ENCODE measurements at places on chromosomes 2 and 18.

- no peak for DNase-seq
These were observed 83.0 kb downstream of the FAM117B start for GRCh38 chr2:202717598-202718310.

DNA sequence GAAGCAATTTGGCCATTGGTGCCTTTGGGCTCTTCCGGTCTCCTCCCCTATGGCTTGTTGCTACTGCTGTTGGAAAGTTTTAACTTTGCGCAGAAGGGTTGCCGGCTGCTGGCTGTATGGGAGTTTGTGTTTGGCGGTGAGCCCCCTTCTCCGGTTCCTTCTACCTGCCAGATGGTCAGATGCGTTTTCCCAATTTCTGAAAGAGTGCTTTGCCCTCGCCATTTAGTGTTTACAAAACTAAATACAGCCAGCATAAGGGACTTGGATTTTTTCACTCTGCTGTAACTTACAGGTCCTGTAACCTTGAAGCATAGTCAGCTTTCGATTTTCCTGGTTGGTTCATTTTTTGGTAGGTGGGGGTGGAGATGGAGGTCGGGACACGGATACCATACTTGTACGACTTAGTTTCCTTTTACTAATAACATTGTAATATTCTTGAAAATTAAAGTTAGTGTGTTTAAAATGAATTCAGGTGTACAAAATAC lies 604 bp downstream of the COQ10B start:
- peak; percentile 44 for DNase-seq

DNA sequence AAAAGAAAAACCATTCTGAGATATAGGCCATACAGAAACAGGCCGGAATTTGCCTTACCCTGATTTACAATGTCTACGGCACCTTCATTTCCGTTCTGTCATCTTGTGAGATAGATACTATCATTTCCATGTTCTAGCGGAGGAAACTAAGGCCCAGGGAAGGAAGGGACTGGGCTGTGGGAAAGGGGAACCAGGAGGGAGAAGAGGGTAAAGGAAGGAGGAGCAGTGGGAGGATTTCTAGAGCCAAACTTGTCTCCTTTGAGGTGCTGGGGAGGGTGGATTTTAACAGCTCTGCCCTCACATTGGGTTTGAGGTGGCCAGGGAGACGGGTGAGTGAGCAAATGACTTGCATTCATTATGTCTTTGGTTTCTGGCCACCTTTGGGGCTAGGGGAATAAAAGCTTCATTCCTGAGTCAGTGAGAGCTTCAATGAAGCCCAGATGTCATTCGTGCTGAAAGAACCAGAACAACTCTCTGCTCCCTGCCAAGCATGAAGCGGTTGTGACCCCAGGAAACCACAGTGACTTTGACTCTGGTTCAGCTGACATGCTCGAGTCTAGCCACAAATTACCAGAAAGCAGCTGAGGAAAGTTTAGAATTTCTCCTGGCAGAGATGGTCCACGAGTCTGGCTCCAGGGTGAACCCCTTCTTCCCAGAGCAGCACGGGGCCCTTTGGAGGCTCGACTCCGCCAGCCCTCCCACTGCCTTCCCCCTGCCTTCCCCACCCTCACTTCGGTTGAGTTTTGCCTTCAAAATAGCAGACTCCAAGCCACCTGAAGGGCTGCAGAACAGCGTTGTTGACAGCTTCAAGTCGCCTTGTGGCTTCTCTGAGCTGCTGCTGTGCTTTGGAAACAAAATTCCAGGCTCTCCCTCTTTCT lies 3.8 kb downstream of the ACTG2 start:
- DNase-seq, result no peak

GRCh38 chr18:24397131-24397693 lies 412 bp downstream of the OSBPL1A start:
- DNase-seq, result no peak

DNA sequence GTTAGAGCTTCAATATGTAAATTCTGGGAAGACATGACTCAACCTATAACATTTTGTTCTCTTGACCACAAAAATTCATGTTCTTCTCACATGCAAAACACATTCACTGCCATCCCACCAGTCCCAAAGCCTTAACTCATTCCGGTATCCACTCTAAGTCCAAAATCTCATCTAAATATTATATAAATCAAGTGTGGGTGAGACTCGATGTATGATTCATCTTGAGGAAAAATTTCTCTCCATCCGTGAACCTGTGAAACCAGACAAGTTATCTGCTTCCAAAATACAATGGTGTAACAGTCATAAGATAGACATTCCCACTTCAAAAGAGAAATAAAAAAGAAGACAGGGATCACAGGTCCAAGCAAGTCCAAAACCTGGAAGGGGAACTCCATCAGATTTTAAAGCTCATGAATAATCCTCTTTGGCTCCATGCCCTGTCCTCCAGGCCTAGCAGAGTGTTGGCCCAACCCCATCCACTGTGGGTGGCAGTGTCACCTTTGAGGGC lies 101.3 kb downstream of the RAD51AP2 start:
- no peak for DNase-seq

DNA sequence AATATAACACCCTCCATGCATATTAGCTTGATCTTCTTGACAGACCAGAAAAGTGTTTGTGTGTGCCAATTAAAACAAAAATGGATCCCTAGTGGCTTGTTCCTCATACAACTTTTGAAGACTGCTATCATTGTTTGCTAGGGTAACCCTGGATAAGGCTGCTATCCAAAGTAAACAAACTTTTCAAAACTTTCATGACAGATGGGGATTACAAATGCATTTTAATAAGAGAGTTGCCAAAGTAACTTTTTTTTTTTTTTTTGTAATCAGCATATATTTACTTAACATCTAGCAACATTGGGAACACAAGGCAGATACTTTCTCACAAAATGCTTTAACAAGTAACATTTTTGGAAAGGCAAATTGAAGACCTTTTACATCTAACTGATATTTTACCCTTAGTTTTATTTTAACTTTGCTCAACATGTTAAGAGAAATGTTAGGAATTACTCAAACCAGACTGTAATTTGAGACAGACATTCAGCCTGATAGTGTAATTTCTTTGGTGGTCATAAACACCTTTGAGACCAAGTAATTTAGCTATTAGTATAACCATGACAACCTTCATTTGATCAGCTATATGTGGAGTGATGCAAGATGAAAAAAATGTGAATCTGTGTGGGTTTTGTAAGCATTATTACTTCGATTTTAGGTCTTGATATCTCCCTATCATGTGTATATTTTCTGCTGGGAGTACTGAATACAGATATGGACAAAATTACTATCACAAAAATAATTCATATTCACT lies 300.9 kb downstream of the ARHGAP15 start:
- DNase-seq, result no peak

DNA sequence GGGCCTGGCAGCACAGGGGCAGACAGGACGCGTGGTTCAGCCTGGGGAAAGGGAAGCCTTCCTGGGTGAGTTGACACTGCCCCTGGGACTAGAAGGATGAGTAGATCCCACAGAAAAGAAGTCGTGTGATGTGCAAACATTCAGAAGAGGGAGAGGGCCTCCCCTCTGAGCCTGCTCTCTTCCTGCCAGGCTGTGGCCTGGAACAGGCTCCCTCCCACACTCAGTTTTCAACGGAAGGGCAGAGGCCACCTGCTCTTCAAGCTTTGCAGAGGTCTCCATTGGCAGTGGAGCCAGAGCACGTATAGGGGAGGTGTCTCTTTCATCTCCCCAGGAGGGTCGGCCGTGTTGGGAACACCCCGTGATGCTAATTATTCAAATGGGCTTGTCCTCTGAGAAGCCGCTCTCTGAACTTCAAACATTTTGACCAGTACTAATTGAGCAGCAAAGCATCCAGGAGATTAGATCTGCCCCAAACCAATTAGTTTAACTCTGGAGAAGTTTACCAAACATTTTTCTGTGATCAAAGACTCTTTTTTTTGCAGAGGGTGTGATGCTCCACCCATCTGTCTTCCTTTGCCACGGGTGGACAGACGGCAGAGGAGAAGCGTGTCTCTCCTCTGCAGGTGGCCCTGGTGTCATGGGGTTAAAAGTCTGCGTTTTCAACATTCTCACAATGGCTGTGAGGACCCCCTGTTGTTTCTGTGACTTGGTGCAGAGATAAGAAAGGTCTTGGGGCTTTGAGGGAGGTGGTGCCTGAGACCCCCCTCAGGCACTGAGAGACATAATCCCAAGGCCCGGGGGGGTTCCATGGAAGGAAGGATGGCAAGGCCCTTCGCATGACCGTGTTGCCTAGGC lies 29.5 kb upstream of the ODC1 start:
- DNase-seq, result no peak

DNA sequence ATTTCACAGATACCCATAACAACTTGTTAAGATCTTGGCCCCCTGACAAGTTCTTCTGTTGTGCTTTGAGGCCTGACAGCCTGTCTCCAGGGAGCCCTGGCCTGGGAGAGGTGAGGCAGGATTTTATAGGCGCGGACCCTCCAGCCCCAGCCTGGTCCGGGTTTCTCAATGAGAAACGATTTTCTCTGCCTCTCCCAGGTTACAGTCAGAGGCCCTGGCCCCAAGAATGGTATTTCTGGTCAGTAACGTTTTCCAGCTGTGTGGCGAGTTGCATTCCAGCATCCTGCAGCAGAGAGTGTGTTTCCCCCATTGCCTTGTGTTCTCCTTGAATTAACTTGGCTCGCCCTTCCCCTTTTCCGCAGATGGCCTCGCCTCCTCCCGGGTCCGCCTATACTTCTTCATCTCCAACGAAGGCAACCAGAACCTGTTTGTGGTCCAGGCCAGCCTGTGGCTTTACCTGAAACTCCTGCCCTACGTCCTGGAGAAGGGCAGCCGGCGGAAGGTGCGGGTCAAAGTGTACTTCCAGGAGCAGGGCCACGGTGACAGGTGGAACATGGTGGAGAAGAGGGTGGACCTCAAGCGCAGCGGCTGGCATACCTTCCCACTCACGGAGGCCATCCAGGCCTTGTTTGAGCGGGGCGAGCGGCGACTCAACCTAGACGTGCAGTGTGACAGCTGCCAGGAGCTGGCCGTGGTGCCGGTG lies 3.0 kb downstream of the INHBB start:
- no peak for DNase-seq

- DNase-seq, result no peak
These were observed 272.5 kb upstream of the PXDN start for GRCh38 chr2:2016651-2017311.

DNA sequence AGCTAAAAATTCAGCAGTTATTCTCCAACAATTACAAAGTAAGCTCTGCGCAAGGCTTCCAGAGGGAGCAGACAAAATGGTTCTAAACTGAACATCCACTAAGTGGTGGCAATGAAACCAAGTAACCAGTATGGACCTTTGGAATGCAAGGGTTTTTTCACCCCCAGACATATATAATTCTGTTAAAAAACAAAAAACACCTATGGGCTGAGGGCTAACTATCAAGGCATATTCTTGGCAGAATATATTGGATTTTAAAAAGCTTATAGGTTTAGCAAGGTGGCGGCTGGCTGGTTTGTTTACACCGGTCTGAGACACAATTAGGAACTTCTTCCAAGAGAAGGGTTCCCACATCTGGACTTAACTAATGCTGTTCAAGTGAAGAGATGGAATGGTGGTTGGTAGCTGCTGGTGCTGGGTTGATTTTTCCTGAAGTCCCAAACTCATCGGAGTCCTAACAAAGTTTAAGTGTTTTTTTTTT lies 2.8 kb downstream of the ZFP36L2 start:
- no peak for DNase-seq

- DNase-seq, result no peak
These were observed 221.2 kb downstream of the KLHL29 start for GRCh38 chr2:23606196-23606595.

- DNase-seq, result no peak
These were observed 211.0 kb downstream of the TGIF1 start for GRCh38 chr18:3660739-3661515.

- DNase-seq, result no peak
These were observed 78.3 kb downstream of the HDAC4 start for GRCh38 chr2:239322416-239323086.

DNA sequence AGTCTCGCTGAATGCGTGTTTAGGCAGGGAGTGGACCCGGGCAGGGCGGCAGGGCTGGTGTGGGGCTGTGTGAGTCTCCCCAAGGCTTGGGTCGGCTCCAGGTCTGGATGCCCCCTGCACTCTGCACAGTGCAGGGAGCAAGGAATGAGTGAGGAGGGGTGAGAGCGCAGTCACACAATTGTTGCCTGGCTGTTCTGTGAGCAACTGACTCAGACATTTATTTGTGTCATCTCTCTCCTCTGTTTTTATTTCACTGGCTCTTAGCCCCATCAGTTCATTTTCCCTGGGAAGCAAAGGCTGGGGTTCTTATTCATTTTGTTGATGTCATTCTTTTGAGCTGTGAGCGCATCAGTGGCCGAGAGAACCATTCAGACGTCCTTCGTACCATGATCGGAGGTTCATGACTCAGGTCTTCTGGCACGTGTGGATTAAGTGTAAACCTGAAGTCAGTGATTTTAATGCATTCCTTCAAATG lies 61.1 kb downstream of the GATA6 start:
- DNase-seq, result no peak

DNA sequence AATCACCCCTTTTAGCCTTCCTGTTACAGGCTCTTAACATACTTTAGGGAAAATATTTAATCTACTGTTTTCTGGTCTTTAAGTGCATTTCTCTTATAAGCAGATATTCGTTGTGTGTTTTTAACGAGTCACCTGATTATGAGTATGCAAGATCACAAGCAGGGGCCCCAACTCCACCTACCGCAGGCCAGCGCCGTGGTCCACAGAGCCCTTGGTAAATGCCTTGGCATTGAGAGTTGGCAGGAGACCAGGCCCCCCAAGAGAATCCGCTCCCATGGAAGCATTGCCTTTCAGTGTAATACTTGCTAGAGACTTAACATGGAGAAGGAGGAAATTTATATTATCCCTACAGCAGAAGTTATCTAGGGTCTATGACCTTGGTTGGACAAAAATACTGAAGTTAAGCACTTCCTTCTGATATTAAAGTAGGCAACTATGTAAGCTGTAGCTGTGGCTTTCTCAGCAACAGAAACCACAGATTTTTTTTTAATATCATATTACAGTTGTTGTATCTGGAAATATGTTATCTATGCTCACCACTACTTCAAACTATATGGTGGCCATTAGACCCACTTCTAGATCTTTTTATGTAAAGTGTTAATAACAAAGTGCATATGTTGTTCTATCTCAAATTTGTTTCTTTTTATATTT lies 241.8 kb upstream of the MGAT5 start:
- DNase-seq, result no peak

DNA sequence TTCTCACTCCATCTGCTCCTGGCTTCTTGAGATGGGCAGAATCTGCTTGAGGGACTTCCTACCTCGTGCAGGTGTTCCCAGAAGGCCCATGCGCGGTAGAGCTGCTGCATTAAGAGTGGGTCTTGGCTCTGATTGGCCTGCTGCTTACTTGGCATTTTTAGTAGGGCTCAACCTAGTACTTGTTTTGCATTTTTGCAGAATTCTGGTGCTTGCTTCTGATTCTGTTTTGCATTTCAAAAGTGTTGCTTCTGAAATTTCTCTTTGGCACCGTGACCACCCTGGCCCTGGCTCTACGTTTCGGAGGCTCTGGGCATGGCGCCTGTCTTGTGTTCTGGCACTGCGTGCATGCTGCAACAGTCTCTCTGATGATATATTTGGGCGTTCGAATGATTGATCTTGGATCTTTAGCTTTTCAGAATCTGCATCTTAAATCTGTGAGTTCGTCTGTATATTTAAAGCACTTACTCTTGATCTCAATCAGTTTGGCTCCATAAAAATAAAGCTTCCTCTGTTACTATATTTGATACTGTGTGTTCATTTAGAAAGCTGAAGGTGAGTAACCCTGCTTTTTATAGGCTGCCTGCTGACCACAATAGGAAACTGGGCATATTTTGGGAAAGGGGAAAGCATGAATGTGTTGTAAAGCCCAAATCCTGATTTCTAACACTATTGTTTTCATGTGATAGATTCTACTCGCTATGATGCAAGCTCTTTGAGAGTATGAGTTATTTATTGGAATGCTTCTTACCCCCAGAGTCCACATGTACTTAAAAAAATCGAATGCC lies 22.2 kb downstream of the EFR3B start:
- DNase-seq, result no peak
